Left lung (tissue), 14 donors: ENCODE measurements at places on chromosomes 1 and 21. TPM values are rescaled to one million over a fixed set of nuclear protein-coding genes. Genes with fewer than 3 reads are reported as not detected.

RAB25 gene
- polyA plus RNA-seq: 65.8 TPM

CXADR gene
- polyA plus RNA-seq: 26.6 TPM

SPATA1 gene
- polyA plus RNA-seq: 2.3 TPM

HRNR gene
- 0.24 TPM for polyA plus RNA-seq

ZYG11B gene
- polyA plus RNA-seq: 26.1 TPM

LEFTY2 gene
- 1.1 TPM for polyA plus RNA-seq

TPTE gene
- not detected for polyA plus RNA-seq

CLCNKB gene
- 5.5 TPM for polyA plus RNA-seq
